ENCODE measurements at places on chromosomes 7 and 10. TPM values are rescaled to one million over a fixed set of nuclear protein-coding genes. Genes with fewer than 3 reads are reported as not detected.

LIPM gene
- total RNA-seq, result not detected

NODAL gene
- total RNA-seq, result not detected

MACC1 gene
- 0.15 TPM for total RNA-seq

NPC1L1 gene
- total RNA-seq, result 0.11 TPM

DPY19L1 gene
- 20.3 TPM for total RNA-seq

MEST gene
- total RNA-seq, result 16.2 TPM

ZNF365 gene
- total RNA-seq, result 0.26 TPM

PTPRZ1 gene
- 0.86 TPM for total RNA-seq

HTR5A gene
- not detected for total RNA-seq

RET gene
- total RNA-seq, result 1.3 TPM

ATG9B gene
- 0.97 TPM for total RNA-seq

EVX1 gene
- not detected for total RNA-seq

GPR15LG gene
- total RNA-seq, result not detected

CYP51A1 gene
- 56.4 TPM for total RNA-seq

DNA sequence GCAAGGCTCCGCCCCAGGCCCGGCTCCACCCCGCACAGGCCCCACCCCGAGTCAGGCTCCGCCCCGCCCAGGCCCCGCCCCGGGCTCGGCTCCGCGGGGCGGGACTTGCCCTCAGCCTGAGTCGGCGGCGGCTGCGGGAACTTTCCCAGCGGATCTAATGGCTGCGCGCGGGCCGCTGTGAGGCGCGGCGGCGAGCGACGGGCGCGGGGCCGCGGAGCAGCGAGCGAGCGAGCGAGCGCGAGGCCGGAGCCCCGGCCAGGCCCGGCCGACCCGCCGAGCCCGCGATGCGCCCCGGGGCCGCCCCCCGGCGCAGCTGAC lies at the start of gene INPP5A:
TSS of gene INPP5A (plus strand) at position 104 of the 318 bp plus-strand sequence. CDS start 310 bp downstream, outside the sequence.
- no peak for DNase-seq

DNA sequence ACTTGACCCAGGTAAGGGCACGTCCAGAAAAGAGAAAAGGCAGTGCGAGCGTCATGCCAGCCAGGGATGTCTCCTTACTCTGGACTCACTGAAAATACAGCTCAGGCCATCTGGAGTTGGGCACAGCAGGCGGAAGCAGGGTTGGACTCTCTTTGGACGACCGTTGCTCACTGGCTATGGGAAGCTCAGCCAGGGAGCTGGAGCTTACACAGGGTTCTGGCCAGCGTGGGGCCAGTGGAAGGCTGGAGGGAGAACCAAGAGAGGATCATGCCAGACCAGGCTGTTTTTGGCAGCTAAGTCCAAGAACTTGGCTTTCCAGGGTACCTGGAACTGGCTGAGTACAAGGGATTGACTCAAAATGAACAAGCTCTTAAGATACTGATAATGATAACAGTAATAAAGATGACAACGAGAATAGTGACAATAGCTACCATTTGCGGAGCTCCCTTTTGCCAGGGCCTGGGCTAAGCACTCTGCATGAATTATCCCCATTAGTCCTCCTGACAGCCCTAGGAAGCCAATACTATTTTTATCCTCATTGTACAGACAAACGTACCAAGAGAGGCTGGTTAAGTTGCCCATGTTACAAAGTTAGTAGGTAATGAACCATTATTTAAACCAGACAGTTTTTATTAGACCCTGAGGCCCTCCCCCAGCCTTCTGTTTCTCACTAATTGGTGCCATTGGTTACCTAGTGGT lies 177.6 kb downstream of the PTPN20 start:
- DNase-seq, result no peak

DNA sequence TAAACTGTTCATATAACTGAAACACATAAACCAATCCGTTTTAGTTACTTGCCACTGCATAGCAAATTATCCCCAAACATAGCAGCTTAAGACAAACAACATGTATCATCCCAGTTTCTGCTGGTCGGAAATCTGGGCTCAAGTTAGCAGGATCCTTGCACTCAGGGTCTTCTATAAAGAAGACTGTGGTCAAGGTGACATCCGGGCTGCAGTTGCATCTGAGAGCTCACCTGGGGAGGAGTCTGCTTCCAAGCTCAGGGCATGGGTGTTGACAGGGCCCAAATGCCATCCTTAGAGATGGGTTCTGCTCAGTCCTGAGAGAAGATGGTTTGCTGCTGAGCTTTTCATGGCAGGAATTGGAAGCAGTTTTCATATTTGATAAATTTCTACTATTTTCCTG lies 431.2 kb downstream of the PAXIP1 start:
- no peak for DNase-seq

GRCh38 chr7:143261901-143262300 lies 1.3 kb upstream of the GSTK1 start:
- no peak for DNase-seq

GRCh38 chr7:28957751-28958234 lies 337 bp downstream of the TRIL start:
- DNase-seq, result no peak

DNA sequence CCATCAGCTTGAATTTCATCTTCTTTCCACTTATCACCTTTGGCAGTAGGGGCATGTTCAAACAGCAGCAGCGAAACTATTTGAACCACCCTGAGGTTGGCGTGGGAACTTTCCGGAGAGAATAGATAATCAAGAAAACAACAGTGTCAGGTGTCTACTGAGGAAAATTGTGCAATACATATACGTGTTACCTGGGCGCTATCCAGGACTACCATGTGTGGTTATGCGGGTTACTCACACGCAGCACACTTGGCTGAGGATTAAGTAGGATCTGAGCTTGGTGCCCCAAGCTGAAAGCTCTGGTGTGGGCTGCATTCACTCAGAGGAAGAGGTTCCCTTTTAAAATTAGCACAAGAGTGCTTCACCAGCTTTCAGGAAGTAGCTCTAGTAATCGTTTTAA lies 8.8 kb upstream of the ABI1 start:
- no peak for DNase-seq

DNA sequence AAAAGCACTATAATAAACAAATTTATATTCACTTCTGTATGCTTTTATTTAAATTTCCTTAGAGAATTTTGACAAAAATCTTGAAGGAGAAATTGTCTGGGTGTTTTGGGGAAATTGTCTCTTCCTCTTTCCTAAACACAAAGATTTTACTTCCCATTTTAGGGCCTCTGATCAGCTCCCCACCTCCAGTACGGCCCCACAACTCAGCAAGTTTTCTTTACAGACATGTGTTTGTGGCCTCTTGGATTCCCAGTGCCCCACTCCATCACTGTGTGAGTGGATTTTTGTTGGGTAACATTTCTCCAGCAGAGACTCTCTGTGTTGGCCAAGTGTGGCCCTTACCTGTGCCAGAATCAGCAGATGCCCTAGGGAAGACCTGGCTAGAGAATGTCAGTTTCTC lies 182.8 kb upstream of the CDC14C start:
- DNase-seq, result no peak

- peak; percentile 68 for DNase-seq
These were observed 734 bp downstream of the PTPN12 start for GRCh38 chr7:77537778-77538280.

- no peak for DNase-seq
These were observed 85.2 kb downstream of the POLR1F start for GRCh38 chr7:19623676-19624075.

GRCh38 chr7:28579571-28579970 lies 167.3 kb downstream of the CREB5 start:
- no peak for DNase-seq

DNA sequence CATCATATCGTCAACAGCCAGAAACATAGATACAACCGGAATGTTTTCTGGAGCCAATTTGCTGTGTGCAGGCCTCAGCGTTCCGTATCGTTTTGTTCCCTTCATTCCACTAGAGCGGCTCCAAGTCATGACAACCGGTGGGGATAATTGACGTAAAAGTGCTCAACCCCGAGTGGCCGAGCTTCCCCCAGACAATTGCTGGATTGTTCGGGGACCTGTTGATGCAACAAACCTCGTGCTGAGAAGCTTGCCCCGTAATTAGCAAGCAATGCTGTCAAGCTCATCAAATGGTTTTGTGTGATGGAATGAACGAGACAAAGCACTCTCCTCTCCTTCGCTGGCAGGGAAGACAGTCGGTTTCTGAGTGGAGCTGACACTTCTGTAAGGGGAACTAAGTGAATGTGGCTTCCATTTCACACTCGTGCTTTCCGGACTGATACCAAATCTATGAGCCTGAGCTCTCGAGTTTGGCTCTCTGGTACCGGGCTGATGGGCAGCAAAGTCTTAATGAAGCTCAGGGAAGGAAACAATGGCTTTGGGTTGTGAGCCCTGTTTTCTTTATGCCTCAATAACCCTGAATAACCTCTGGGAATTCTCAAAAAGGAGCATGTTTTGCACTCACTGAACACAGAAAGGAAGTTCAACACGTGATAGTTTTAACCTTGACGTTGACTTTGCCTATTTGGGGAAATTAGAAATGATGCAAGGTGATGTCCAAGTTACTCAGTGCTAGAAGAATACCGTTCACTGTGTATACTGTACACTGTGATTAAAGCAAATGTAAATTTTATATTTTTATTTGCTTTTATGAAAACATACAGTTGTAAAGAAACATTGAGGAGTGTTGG lies 220.5 kb downstream of the BAMBI start:
- DNase-seq, result no peak

- no peak for DNase-seq
These were observed 28.7 kb upstream of the RSBN1L start for GRCh38 chr7:77667459-77668086.

- DNase-seq, result no peak
These were observed 12.3 kb downstream of the RBM17 start for GRCh38 chr10:6101181-6101580.

GRCh38 chr10:6579183-6579903 lies 733 bp downstream of the PRKCQ start:
- no peak for DNase-seq

GRCh38 chr10:131982185-131982756 lies 548 bp upstream of the BNIP3 start:
- DNase-seq, result no peak

- no peak for DNase-seq
These were observed 34.9 kb downstream of the SHTN1 start for GRCh38 chr10:116970050-116970449.

- no peak for DNase-seq
These were observed 443 bp downstream of the MYOF start for GRCh38 chr10:93481637-93482144.

DNA sequence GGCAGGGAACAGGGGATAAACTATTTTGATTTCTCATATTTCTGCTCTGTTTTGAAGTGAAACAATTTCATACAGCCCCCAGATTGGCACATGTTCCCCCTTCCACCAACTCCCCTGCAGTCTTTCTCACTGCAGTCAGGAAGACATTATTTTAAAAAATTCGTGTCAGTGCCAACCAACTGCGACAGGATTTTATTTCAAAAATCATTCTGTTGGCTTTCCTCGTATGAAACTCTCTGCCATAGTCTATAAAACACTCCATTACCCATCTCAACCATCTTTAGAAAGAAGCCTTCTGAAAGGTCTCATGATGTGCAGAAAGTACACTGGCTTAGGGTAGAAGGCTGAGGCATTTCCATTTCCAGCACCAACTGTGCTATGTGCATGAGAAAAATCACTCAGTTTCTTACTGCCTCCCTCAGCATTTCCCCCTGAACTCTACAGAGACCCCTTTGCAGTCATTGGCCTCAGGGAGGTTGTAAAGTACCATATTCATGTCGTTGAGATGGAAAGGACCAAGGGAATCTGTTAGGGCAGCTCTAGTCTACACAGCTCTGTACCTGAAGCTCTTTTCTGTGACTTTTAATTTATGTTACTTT lies 46.9 kb downstream of the STEAP1B start:
- no peak for DNase-seq

DNA sequence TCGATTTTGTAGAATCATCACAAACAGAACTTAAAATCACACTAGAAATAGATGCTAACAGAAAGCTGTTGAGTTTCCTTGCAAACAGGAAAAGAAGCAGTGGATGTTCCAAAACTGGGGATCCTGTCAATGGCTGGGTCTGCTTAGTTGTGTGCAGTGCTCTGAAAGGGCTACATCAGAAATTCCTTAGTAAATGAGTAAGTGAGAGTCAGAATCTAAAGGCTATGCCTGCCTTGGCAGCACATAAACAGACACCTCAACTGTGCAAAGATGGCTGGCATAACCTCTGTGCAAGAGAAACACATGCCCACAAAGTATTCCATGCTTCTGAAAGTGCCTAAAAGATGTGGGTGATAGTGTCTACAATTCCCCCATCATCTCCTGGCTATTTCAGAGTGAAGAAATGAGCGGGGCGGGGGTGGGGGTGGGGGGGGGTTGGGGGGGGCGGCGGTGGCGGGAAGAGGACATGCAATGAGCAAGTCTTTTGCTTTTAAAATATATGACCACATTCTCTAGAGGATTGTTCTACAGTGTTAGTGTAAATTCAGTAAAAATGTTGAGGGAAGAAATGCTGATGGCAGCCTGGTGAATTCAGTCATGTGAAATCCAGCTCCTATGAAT lies 138.1 kb upstream of the LAMB4 start:
- DNase-seq, result no peak

- no peak for DNase-seq
These were observed 271.2 kb downstream of the NEBL start for GRCh38 chr10:20625868-20626267.

DNA sequence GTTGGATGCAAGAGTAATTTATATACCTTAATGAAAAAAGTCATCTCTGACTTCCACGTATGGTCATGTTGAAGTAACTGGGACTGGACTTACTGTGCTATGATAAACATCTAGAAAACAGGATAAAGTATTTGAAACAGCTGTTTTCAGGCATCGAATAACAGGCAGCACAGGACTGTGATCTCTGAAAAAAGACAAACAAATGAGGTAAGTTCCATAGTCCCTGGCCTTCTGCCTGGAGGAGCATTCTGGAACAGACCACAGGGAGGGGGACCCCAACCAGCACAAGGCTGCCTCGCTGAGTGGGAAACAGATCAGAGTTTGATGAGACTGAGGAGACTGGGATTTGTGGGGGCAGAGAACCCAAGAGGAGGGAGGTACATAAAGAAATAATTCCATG lies 89.1 kb upstream of the HABP2 start:
- DNase-seq, result no peak

DNA sequence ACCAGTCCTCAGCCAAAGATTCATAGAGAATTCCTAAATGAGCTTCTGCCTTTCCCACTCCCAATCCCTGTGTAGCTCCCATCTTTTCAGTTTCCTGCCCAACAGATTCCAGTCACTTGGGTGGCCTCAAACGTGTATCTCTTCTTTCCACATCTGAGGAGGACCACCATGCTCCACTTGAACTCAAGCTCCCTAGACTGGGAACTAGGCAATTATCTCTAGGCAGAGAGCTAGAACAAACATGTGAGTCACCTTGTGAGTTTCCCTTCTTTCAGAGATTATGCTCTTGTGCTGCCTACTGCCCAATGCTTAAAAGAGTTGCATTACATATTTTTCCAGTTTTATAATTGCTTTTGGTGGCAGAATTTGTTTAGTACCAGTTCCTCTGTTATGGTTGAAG lies 178.0 kb downstream of the MDFIC start:
- DNase-seq, result no peak
